ENCODE measurements at places on chromosomes 7 and 10. TPM values are rescaled to one million over a fixed set of nuclear protein-coding genes. Genes with fewer than 3 reads are reported as not detected.

The PALD1 gene
- total RNA-seq, result 6.9 TPM

GRCh38 chr7:102323914-102324195, 32.4 kb downstream of the SPDYE6 start:
- DNase-seq, result no peak

DNA sequence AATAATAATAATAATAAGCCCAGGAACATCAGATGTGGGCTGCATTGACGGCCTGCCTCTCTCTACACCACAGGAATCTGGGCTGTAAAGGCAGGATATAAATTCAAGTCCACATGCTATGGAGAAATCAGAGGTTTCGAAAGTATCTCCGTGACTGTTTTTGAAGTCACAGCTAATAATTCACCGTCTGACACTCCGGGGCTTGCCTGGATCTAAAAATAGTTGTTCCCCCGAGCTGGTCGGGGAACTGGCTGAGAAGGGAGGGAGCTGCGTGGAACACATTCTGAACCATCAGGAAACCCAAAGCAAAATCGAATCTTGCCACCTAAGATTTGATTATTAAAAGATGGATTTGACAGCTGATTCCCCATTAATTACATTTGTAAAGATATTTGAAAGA, 35.4 kb downstream of the KLF6 start:
- DNase-seq, result no peak

GRCh38 chr10:35563261-35563891, 41.8 kb upstream of the GJD4 start:
- DNase-seq, result no peak

GRCh38 chr10:5614155-5614721, 52.2 kb downstream of the ASB13 start:
- no peak for DNase-seq

The TMEM130 gene
- total RNA-seq, result 4.9 TPM

GRCh38 chr7:140924821-140925421, at the start of gene BRAF:
TSS of gene BRAF (minus strand) at chr7:140924929. CDS start at chr7:140924703, 226 bp downstream.
- peak; percentile 90 for DNase-seq

GRCh38 chr10:118304521-118304920, 37.6 kb downstream of the FAM204A start:
- no peak for DNase-seq
